Uterus (tissue), 4 donors: ENCODE measurements at places on chromosomes 3 and 15. TPM values are rescaled to one million over a fixed set of nuclear protein-coding genes. Genes with fewer than 3 reads are reported as not detected.

DNA sequence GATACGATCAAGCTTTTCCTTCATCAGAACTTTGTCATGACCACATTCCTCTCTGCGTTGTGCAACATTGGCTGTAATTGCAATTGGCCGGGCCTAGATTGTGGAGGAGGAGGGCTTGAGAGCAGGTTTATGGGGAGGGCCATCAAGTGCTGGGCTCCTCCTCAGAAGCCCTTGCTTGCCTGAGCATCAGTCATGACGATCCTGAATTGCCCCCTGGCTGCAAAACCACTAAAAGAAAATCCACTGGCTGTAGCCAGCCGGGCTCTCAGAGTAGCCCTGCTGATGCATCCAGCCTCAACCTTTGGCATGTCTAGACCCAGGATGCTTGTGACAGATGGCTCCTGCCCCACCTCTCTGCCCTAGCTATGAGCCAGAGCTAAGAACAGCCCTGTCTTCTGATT, 13.4 kb upstream of the TRH start:
- H3K27ac ChIP-seq, result peak overlapping the region; percentile 27
- H3K36me3 ChIP-seq, result no peaks in the 10 kb centered on the region
- H3K27me3 ChIP-seq, result no peaks in the 10 kb centered on the region
- peak; percentile 46 for DNase-seq
- no peak overlapping the region for H3K4me3 ChIP-seq

- no peaks in the 10 kb centered on the region for H3K4me1 ChIP-seq
- no peak overlapping the region for H3K27ac ChIP-seq
- no peaks in the 10 kb centered on the region for H3K36me3 ChIP-seq
- H3K27me3 ChIP-seq, result no peaks in the 10 kb centered on the region
Measured at GRCh38 chr15:24645627-24646026, 29.9 kb upstream of the NPAP1 start.

GRCh38 chr3:177553579-177553978, 356.3 kb upstream of the TBL1XR1 start:
- H3K27ac ChIP-seq, result no peak overlapping the region
- no peak overlapping the region for H3K4me3 ChIP-seq
- DNase-seq, result no peak
- no peaks in the 10 kb centered on the region for H3K36me3 ChIP-seq
- H3K27me3 ChIP-seq, result no peaks in the 10 kb centered on the region

DNA sequence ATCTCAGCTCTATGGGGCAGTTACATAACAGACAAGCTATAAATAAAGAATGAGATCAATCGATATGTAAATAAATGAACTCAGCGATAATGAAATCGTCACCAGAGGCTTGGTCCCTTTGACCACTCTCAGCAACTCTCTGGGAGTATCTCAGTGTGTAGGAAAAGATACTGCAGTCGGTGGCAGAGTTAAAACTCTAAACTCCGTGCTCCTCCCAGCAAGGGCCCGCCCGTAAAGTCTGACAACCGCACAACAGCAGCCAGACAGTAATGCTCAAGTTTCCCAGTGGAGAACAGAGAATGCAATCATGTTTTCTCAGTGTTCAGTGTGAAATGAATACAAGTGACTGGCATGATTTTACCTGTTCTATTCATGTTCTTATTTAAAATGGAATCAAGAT, 28.3 kb upstream of the IGF1R start:
- DNase-seq, result no peak
- no peaks in the 10 kb centered on the region for H3K36me3 ChIP-seq
- H3K4me1 ChIP-seq, result no peaks in the 10 kb centered on the region

- H3K4me3 ChIP-seq, result peak within 1 kb of the TSS; percentile 29
- peak; percentile 52 for DNase-seq
- no peaks in the 10 kb centered on the region for H3K27me3 ChIP-seq
- H3K36me3 ChIP-seq, result no peaks in the 10 kb centered on the region
- H3K27ac ChIP-seq, result peak within 1 kb of the TSS; percentile 64
Measured at GRCh38 chr3:194633349-194634004, at the start of gene TMEM44. TSS of gene TMEM44 (minus strand) at chr3:194633419. CDS start at chr3:194633215, 204 bp downstream.

GRCh38 chr3:143769616-143770015, 78.7 kb downstream of the SLC9A9 start:
- H3K36me3 ChIP-seq, result no peaks in the 10 kb centered on the region
- H3K4me3 ChIP-seq, result no peak overlapping the region
- no peaks in the 10 kb centered on the region for H3K4me1 ChIP-seq
- H3K27me3 ChIP-seq, result no peaks in the 10 kb centered on the region
- no peak overlapping the region for H3K27ac ChIP-seq

GRCh38 chr15:71800190-71800589, 10.2 kb upstream of the NR2E3 start:
- no peak overlapping the region for H3K4me3 ChIP-seq
- H3K27me3 ChIP-seq, result no peaks in the 10 kb centered on the region
- DNase-seq, result no peak
- no peak overlapping the region for H3K27ac ChIP-seq
- no peaks in the 10 kb centered on the region for H3K4me1 ChIP-seq
- H3K36me3 ChIP-seq, result no peaks in the 10 kb centered on the region

FOXL2NB gene
- total RNA-seq, result 18.3 TPM

GRCh38 chr3:138473391-138473790, 39.0 kb downstream of the ESYT3 start:
- H3K4me3 ChIP-seq, result no peak overlapping the region
- no peak overlapping the region for H3K27ac ChIP-seq
- DNase-seq, result no peak
- H3K36me3 ChIP-seq, result no peaks in the 10 kb centered on the region
- peaks cover 13% of the 10 kb centered on the region for H3K4me1 ChIP-seq

SLC22A13 gene
- total RNA-seq, result not detected

GRCh38 chr3:40009991-40010390, 200.6 kb downstream of the MYRIP start:
- H3K4me1 ChIP-seq, result no peaks in the 10 kb centered on the region
- no peak overlapping the region for H3K4me3 ChIP-seq
- H3K36me3 ChIP-seq, result no peaks in the 10 kb centered on the region
- H3K27me3 ChIP-seq, result no peaks in the 10 kb centered on the region
- H3K27ac ChIP-seq, result no peak overlapping the region
- no peak for DNase-seq

MUC4 gene
- total RNA-seq, result 0.29 TPM

DNA sequence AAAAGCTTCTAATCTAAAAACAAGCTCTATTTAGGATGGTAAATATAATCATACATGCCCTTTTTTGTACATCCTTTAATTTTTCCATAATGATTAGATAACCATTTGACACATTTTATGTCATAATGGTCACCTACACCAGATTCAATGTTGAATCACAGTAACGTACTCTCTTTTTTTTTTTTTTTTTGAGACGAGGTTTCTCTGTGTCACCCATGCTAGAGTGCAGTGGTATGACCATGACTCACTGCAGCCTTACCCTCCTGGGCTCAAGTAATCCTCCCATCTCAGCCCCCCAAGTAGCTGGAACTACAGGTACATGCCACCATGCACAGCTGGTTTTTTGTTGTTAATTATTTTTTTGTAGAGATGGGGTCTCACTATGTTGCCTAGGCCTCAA, 49.2 kb downstream of the PROS1 start:
- H3K27me3 ChIP-seq, result no peaks in the 10 kb centered on the region
- H3K27ac ChIP-seq, result no peak overlapping the region
- DNase-seq, result no peak
- H3K4me3 ChIP-seq, result no peak overlapping the region
- H3K36me3 ChIP-seq, result no peaks in the 10 kb centered on the region

AHSG gene
- total RNA-seq, result not detected
